Activated CD4-positive, alpha-beta T cell treated with anti-CD3 and anti-CD28 coated beads for 48 hours (primary cell): ENCODE measurements at places on chromosomes 16 and 17.

DNA sequence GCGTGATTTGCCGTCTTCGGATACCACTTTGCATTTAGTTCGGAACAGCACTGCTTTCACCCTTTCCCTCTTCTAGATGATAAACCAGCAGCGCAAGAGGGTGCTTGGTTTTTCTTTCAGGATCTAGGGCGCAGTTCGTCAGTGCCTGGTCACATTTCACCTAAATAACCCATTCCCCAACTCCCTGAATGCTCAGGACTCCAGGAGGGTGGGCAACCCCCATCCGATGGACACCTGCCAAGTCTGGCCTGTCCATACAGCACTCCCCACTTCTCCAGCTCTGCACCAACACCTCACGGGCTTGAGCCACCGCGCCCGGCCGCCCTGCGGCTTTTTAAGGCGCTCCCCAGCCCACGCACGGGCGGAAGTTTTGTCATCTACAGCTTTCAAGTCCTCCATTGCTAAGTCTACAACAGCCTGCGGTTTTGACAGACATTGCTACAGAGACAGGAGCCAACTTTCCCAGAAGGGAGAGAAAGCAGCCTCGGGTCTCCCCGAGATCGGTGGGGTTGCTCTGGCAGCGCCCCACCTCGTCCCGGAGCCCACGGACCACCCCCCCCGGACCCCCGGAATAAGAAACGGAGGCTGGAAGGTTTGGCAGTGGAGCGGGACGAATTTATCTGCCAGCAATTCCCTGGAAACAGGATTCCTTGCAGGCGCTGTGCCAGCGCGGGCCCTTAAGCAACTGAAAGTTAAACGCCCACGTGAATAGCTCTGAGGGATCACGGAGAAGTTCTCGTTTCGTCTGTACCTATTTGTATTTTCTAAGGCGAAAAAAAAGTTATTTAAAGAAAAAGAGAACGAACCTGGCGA, 38.6 kb upstream of the SLFN13 start:
- DNase-seq: peak; percentile 94

- DNase-seq: no peak
These were observed 203.3 kb upstream of the TBX2 start for GRCh38 chr17:61196302-61196704.

DNA sequence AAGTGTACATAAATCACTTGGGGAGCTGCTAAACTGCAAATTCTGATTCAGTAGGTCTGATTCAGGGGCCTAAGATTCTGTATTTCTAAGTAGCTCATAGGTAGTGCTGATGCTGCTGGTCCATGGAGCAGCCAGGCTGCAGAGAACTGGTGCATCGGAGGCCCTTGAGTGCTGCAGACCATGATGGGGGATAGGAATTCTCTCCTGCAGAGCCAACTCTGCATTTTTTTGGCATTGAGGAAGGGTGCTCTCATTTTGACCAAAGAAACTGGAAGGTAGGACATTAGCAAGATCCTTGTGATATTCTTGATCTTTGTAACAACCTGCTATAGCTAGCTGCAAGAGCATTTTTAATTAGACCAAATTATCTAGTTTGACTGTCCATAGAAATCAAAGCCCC, 4.7 kb downstream of the HOXB2 start:
- no peak for DNase-seq

DNA sequence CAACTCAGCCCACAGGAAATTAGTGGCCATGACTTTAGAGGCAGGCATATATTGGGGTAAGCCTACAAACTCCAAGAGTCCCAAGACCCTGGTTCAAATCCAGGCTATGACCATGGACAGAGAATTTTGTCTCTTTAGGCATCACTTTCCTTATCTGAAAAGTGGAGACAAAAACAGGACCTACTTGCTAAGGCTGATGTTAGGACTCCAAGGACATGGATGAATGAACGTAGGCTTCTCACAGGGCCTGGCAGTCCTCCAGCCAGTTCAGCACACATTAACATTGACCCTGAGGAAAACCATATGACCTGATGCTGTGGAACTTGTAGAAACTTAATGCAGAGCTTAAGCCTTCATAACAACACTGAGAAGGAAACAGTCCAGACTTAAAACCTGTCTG, 1.4 kb downstream of the FKBP10 start:
- no peak for DNase-seq

DNA sequence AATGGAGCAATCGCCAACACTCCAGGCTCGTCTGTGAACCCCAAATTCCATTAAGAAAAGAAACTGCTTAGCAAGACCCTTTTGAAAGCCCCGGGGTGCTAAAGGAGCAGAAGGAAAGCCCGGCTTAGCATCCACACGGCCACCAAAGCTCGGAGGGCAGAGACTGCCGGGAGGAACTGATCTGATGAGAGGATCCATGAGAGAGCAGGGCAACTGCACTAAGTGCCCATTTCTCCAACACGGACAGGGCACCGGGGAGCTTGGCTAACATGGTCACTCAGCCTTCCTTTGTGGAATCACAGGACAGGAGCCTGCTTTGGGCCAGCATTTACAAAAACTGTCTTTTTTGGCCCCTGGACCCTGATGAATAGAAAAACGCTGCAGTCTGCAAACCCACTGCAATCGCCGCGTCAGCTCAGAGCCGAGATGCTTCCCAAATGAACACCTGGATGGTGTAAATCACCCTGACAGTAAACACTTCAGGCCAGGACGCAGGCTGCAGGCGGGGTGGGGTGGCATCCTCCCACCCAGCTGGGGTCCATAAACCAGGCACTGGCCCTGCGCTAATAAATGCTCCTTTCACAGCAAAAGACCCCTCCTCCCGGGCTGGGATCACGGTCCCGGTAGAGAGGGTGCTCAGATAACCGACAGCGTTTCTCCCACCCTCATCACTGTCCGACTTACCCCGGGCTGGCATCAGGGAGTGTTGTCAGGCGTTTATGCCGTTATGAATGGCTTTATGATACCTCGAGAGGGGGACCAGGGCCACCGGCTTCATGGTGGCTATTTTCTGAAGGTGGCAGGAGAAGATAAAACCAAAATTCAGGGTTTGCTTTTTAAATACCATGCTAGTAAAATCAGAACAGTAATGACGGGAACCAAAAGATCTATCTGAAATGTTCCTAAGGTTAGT, 299.5 kb downstream of the IRF8 start:
- DNase-seq: no peak
